ENCODE measurements at places on chromosomes 5 and 9.

- DNase-seq = no peak
These were observed 13.6 kb downstream of the EXOC3 start for GRCh38 chr5:456351-457194.

DNA sequence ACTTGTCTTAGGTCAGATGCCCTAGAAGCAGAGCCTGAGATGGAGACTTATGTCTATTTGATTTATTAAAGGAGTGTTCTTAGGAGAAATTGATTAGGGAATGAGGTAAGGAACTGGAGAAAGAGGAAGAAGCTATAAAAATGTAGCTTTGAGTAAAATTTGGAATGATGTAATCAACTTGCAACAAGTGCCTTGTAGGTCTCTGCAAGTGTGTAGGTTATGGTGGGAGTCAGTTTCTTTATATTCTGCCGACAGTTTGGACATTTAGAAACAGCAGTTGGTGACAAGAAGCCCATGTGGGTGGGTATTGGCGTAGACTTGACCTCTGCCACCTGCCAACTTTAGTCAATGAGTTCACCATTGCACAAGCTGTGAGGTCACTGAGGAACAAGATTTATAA is 986.5 kb downstream of the CDH18 start:
- no peak for DNase-seq

DNA sequence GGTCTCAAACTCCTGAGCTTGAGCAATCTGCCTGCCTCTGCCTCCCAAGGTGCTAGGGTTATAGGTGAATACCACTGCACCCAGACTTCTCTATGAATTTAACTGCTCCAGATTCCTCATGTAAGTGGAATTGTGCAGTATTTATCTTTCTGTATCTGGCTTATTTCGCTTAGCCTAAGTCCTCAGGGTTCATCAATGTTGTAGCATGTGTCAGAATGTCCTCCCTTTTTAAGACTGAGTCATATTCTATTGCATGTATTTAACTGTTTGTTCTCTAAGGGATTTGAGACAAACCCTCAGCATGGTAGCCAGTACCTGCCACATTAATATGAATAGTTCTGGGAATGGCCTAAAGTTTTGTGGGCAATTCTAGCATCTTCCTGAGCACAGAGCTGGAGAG is 53.9 kb upstream of the TUT7 start:
- no peak for DNase-seq

- no peak for DNase-seq
These were observed 26.4 kb downstream of the LPCAT1 start for GRCh38 chr5:1497242-1497777.

- DNase-seq = no peak
These were observed 181.9 kb downstream of the ADAMTS6 start for GRCh38 chr5:65299861-65300260.

DNA sequence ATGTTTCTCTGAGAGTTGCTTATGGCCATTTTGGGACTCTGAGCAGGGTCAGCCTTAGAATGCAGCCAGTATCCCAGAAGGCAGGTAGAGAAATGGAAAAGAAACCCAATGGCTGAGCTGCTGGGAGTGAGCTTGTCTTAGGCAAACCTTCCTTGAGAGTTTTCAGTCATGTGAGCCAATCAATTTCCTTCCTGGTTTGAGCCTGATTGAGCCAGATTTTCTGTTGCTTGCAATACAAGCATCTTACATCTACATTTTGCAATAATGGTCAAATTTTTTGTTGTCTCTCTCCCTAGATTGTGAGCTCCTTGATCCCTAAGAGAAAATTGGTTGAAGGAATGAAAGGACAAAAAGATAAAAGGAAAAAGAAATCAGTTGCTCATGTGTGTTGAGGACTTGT is 155.3 kb downstream of the SNX18 start:
- DNase-seq = no peak

- DNase-seq = no peak
These were observed 128.7 kb downstream of the PALM2AKAP2 start for GRCh38 chr9:109908459-109909390.

GRCh38 chr5:73233461-73234203 is 60.6 kb downstream of the TMEM174 start:
- DNase-seq = no peak

DNA sequence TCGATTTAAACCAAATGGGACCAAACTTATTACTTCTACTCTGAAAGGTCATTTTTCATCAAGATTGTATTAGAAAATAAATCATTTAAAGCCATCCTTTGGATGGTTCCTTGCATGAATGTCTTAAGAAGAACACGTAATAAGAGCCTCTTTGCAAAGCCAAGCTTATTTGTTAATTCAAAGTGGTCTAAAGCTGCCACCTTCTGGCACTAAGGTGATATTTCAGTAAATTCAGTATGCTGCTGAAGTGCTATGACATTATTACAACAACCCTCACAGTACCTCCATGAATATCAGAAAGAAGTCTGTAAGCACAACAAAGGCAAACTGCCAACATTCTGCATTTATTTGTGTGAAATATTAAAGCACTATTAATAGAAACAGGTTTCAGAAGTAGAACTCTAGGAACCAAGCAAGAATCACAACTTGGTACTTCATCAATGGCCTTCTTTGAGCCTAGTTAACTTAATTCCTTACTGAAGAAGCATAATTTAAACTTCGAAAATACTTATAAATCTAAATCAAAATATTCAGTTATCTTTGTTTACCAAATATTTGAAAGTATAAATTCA is 53.1 kb upstream of the TYRP1 start:
- DNase-seq = no peak

Measured in SW 1271 (cell line).